ENCODE measurements at places on chromosomes 11 and 22.

GRCh38 chr11:45872651-45873356 lies 12.6 kb upstream of the MAPK8IP1 start:
- no peak for DNase-seq

- peak; percentile 83 for DNase-seq
Measured at GRCh38 chr11:68297812-68298658, 14.4 kb upstream of the LRP5 start.

GRCh38 chr11:36672815-36673450 lies 74.9 kb upstream of the RAG2 start:
- DNase-seq = no peak

DNA sequence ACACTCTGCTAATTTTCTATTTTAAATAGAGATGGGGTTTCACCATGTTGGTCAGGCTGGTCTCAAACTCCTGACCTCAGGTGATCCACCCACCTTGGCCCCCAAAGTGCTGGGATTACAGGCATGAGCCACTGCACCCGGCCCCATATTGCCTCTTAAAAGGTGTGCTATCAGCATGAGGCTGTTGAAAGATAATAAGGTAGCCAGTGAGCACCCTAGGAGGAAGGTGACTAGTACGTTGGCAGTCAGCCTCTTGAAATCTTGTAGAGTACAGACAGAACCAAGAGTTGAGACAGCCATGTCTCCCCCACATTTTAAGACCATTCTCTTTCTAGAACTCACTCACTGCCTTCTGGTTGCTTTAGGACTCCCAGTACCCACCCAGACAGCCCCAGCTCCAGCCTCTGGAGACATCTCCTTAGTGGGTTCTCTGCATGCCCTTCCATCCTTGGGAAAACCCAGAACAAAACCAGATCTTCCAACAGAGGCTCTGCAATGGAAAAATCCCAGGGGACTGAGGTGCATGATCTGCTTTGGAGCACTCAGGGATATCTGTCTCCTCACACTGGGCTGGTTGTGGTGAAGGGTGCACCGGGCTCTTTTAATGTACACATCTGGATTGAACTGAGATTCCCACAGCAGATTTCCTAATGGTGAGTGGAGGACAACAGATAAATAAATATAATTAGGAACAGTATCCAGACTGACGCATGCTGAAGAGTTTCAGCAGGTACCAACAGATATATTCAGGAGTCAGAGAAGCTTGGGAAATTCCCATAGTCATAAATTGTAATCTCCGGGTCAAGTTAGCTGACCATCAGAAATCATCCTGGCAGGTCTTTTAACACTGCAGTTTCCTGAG lies 49.4 kb downstream of the LRRC74B start:
- no peak for DNase-seq

GRCh38 chr11:10373340-10373739 lies 68.5 kb downstream of the ADM start:
- no peak for DNase-seq

DNA sequence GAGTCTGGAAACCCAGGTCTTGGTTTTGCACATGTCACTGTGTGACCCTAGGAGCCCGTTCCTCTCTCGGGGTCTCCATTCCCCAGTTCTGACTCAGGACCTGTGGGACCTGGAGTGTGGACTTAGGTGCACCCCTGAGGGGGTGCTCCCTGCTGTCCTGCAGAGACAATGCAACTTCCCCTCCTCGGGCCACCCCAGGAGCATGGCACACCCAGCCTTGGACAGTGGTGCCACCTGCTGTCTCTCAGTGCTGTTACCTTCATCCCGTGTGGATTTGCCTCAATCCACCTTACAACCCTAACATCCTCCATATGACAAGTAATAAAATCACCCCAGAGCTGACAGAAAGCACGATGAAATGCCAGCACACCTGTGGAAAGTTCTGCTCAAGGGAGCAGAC lies 27.5 kb upstream of the CRYBB3 start:
- DNase-seq = no peak

Measured in GM12892 (cell line).